Left ventricle myocardium superior (tissue), 1 donor: ENCODE measurements at places on chromosomes 2 and 18. TPM values are rescaled to one million over a fixed set of nuclear protein-coding genes. Genes with fewer than 3 reads are reported as not detected.

GRCh38 chr2:148970385-148970784 is 68.1 kb upstream of the LYPD6B start:
- DNase-seq, result no peak

DNA sequence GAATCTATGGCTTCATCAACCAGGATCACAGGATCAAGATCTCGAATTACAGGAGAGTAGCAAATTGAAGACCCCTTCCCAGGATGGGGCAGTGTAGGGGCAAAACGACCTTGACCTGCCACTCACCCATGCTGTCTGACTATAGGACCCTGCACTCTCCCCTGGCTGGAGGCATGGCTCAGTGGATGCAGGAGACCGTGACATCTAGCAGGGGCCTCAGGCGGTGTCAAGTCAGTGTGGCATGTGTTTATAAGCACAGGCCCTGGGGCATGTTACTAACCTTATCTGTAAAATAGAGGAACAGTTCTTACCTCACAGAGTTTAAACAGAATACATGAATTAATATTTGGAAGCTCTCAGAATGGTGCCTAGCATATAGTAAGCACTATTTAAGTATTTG is 3.5 kb downstream of the HAAO start:
- DNase-seq, result no peak

DNA sequence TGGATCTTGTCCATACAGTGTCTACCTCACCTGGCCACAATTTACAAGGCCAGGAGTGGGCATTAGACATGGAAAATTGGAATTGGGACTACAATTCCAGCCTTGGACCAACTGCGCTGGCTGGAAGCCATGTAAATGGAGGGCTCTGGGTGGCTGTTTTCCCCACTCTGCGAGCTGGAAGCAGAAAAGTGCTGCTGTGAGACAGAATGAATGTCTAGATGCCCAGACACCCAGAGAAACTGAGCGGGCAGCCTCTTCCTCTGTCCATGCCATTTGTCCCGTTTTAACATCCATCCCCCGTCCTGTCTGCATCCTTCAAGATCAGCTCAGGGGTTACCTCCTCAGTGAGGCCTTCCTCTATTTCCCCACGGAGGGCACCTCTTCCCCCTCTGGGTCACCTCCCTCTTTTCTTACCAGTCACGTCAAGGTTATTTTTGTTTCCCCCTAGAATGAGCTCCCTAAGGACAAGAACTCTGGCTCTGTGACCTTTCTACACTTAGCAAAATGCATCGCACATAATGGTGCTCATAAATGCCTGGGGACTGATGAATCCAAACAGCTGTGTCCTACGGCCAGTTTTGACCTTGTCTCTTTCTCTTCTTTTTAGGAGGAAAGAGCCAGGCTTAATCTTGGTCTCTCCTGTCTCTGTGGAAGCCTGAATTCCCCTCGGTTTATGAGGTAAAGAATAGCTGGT is 41.2 kb downstream of the MCFD2 start:
- DNase-seq, result no peak

- DNase-seq, result no peak
Measured at GRCh38 chr18:58180738-58181353, 136.8 kb downstream of the NEDD4L start.

Gene EMX1
- not detected for total RNA-seq

Gene ADD2
- total RNA-seq, result 1.8 TPM

DNA sequence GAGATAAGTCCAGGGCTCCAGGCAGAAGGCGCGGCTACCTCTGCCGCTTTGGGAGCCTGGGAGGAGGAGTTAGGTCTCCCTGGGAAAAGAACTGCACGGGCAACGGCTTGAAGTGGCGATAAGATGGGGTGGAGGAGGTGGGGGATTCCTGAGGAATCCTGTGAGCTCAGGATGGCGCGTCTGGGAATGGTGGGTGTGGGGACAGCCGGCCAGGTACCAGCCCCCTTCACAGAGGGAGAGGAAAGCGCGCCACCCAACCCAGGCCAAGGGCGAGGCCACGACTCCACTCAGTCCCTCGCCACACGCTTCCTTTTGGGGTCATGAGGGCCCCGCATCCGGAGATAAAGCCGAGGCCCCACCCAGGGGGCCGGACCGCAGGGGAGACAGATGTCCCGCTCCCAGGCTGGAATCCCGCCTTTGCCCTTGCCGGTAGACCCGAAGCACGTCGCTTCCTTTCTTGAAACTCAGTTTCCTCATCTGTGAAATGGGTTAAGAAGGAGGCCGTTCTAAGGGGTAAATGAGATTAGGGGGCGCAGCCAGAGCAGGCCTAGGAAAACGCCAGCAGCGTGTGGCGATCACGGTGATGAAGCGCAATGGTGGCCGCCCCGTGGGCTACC is 1.7 kb upstream of the CTDSP1 start:
- DNase-seq, result peak; percentile 91

DNA sequence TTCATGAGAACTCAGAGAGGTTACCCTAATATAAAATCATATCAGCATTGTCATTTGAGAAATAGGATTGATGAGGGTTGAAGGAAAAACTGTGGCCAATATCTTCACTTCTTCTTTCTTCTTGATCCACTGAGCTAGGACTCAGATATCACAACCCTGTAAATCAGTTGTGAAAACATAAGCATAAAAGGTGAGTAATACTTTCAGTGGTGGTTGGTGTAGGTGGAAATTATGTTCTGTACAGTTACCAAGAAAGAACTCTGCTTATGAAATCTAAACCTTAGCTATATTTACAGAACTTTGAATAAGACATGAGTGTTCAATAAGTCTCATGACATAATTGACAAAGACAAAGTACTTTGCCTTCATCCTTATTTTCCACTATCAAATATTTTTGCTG is 56.3 kb downstream of the PAX3 start:
- DNase-seq, result no peak

GRCh38 chr2:218276986-218277755 is 6.9 kb downstream of the PNKD start:
- no peak for DNase-seq

Gene MYO3B
- 0.05 TPM for total RNA-seq

Gene CXXC1
- total RNA-seq, result 38.2 TPM

DNA sequence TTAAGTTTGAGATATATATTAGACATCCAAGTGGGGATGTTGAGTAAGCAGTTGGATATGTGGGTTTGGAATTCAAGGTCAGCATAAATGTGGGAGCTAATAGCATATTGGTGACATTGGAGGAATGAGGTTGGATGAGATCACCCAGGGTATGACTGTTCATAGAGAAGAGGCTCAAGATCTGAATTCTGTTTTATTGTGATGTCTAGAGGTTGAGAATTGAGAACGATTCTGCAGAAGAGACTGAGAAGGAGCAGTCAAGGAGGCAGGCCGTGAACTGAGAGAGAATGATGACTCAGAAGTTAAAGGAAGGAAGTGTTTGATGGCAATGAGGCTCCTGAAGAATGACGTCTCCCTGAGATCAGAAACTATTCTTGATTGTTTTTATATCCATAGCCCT is 5.9 kb downstream of the SERPINB11 start:
- no peak for DNase-seq

Gene RESP18
- total RNA-seq, result not detected

DNA sequence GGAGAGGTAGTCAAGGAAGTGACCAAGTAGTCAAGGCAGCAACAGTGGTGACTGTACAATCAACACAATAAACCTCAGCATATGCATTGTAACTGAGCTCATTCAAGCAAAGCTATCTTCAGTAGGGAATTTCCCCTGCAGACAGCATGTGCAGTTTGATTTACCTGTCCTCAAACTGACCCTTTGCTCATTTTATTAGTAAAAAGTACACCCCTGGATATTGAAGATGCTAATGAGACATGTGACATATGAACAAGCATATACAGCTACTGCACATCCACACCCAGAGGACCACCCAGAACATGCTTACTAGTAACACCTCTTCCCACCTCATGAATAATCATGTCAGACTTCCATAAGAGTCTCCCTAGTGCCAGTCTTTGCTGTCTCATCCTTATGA is 15.4 kb downstream of the C2orf81 start:
- no peak for DNase-seq

- DNase-seq, result no peak
Measured at GRCh38 chr2:127231130-127231865, 11.2 kb upstream of the CYP27C1 start.

Gene NPPC
- total RNA-seq, result 7.2 TPM

GRCh38 chr2:101429453-101429852 is 42.1 kb upstream of the CREG2 start:
- DNase-seq, result no peak

Gene RSAD2
- 4.8 TPM for total RNA-seq

- no peak for DNase-seq
Measured at GRCh38 chr2:111134055-111134454, 13.3 kb downstream of the BCL2L11 start.

DNA sequence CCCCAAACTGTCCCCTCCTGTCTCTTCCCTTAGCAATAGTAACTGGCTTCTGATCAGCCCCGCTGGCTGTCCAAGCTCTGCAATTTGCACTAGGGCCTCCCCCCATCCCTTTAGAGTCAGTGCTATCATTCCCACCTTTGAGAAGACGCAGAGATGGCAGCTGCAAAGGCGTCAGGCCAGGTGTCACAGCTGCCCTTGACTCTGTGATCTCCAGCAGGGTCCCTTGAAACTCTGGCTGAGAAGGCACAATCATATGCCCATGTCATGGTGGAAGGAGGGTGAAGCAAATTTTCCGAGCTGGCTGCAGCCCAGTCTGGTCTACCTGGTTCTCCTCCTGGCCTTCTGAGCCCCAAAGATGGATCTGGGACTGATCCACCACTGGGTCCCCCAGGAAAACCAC is 49.2 kb upstream of the TEX51 start:
- DNase-seq, result no peak

Gene UGGT1
- total RNA-seq, result 24.6 TPM

GRCh38 chr18:74773171-74773624 is 175.5 kb downstream of the ZNF407 start:
- no peak for DNase-seq

- DNase-seq, result no peak
Measured at GRCh38 chr2:75290600-75291150, 91.4 kb upstream of the TACR1 start.

DNA sequence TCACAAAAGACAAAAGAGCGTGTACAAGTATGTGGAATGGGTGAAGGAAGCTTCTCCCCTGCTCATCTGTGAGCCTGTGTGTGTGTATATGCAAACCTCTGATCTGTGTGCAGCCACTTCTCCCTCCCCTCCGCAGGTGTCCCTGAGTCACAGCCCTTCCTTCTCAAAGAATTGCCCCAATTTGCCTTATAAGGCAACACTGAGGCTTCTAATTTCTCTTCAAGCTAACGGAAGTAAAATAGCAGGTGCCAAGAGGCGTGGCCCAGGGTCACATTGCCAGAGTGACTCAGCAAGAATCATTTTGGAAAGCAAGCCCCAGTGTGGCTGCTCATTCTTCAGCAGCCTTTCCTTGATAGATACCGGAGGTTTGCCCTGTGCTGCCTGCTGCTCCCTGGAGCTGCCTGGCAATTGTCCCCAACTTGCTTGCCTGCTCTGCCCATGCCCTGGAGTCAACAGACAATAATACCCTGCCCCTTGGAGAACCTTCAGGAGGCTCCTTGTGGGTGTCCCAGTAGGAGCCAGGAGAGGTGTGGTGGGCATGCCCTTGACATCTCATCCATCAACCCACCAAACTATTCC is 37.3 kb upstream of the BMP10 start:
- DNase-seq, result peak; percentile 71

DNA sequence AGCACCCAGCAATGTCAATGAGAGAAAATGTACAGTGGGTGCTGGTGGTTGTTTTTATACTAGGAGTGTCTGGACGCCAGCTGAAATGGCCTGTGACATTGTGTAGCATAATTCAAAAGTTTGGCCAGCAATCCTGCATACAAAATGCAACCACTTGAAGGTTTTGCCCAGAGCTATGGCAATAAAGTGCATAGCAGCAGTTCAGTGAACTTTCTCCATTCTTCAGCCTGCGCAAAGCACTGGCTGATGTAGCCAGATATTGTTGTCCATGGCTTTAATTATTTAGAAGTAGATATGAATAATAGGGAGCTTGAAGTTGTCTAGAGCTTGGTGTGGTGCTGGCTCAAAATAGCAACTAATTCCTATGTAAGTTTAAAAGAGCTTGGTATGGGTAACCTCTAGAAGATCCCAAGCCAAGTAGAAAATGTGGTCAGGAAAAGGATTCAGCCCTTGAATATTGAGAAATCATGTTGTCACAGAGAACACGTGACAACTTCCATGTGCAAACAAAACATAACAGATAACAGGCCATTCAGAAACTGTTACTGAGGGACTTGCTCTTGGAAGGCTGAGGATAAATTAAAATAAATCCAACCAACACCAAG is 33.3 kb upstream of the PGAP1 start:
- DNase-seq, result no peak

DNA sequence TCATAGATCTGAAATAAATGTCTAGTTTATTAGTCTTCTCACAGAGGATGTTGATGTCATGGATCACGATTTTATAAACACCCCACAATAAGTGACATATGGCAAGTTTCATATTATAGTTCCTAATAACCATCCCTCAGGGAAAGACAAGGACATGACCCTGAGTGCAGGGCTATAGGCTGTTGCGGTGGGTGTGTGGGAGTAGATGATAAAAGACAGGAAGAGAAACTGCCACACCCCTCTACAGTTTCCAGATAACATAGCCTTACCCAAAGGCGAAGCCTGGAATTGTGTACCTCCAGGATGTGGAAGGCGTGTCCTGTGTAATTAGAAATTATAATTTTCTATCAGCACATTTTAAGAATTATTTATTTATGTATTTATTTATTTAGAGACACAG is 2.4 kb upstream of the NEDD4L start:
- no peak for DNase-seq

GRCh38 chr2:235725841-235726240 is 232.0 kb downstream of the AGAP1 start:
- no peak for DNase-seq

Gene DYNAP
- not detected for total RNA-seq

GRCh38 chr2:184860744-184861143 is 262.4 kb downstream of the ZNF804A start:
- DNase-seq, result peak; percentile 9

Gene LAPTM4A
- 246 TPM for total RNA-seq

Gene FBLN7
- total RNA-seq, result 0.32 TPM

Gene C2orf72
- 0.07 TPM for total RNA-seq

Gene LIPG
- total RNA-seq, result not detected

GRCh38 chr2:5391362-5391761 is 300.8 kb upstream of the SOX11 start:
- DNase-seq, result peak; percentile 81

Gene ANO7
- 1.1 TPM for total RNA-seq

GRCh38 chr2:222320436-222321395 is 21.9 kb upstream of the PAX3 start:
- peak; percentile 69 for DNase-seq

Gene SLC66A2
- total RNA-seq, result 28.9 TPM

GRCh38 chr2:219648963-219649362 is 21.5 kb downstream of the SLC4A3 start:
- DNase-seq, result no peak

- DNase-seq, result peak; percentile 66
Measured at GRCh38 chr2:238260883-238261282, 21.0 kb upstream of the HES6 start.

- no peak for DNase-seq
Measured at GRCh38 chr2:239669899-239670460, 269.2 kb upstream of the HDAC4 start.

Gene KCNE4
- 3.0 TPM for total RNA-seq
